Naive B cell (primary cell): ENCODE measurements at places on chromosomes 16 and 17.

DNA sequence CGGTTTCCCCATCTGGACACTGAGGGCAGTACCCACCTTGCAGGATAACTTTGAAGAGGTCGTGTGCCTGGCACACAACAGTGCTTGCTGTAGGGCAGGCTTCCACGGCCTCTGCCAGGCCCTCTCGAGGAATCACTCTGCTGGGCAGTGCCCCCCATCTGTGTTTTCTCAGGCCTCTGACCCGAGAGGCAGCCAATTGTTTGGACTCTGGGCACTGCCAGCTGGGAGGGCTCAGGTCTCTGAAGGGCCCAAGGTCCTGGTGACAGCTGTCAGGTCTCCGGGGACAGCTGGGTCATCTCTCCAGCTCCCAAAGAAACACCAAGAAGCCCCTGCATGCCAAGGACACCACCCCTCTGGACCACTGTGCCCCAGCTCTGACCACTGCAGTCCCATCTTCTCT lies 1.0 kb upstream of the RAB26 start:
- no peaks in the 10 kb centered on the region for H3K27me3 ChIP-seq
- no peaks in the 10 kb centered on the region for H3K36me3 ChIP-seq
- H3K27ac ChIP-seq, result no peak overlapping the region
- no peak for DNase-seq
- peak overlapping the region; percentile 29 for H3K4me3 ChIP-seq

GRCh38 chr17:81599719-81600486 lies 37.0 kb downstream of the NPLOC4 start:
- peaks cover 51% of the 10 kb centered on the region for H3K4me1 ChIP-seq
- DNase-seq, result no peak
- H3K36me3 ChIP-seq, result peaks cover 7% of the 10 kb centered on the region
- no peak overlapping the region for H3K4me3 ChIP-seq
- no peaks in the 10 kb centered on the region for H3K27me3 ChIP-seq

- H3K36me3 ChIP-seq, result peaks cover 8% of the 10 kb centered on the region
- peaks cover 47% of the 10 kb centered on the region for H3K27me3 ChIP-seq
- H3K4me3 ChIP-seq, result peak overlapping the region; percentile 57
- H3K27ac ChIP-seq, result no peak overlapping the region
- DNase-seq, result peak; percentile 29
- H3K4me1 ChIP-seq, result peaks cover 7% of the 10 kb centered on the region
Observed at GRCh38 chr17:5122586-5123342, 6.9 kb downstream of the USP6 start.

DNA sequence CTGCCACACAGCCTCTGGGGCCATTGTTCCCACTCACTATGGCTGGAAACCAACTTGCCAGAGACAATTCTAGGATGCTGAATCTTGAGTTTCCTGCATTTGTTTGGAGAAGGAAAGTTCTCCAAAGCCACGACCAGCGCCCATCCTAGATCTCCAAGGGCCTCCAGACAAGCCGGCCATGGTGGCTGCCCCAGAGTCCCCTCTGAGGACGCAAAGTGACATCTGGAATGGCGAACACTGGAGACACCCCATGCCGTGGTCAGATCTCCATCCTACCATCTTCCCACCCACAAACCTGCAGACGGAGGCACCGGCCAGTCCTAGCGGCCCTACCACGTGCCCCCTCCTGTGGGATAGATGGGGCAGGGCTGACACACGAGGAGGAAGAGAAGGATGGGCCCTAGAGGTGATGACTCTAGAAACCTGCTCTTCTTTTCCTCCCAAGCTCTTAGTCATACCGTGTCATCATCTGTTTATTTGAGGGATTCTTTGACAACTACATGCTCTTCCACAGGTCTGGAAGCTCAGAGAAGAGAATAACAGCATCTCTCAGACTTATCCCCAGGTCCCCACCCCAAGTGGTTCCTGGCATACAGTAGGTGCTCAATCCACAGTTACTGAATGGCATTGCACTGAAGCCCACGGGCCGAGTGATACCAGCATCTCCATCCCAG lies 71.3 kb downstream of the MYH11 start:
- no peak for DNase-seq
- no peak overlapping the region for H3K4me3 ChIP-seq
- H3K27me3 ChIP-seq, result no peaks in the 10 kb centered on the region
- H3K36me3 ChIP-seq, result no peaks in the 10 kb centered on the region
- no peaks in the 10 kb centered on the region for H3K4me1 ChIP-seq
